Left renal cortex interstitium (tissue), 4 donors: ENCODE measurements at places on chromosomes 5 and 9. TPM values are rescaled to one million over a fixed set of nuclear protein-coding genes. Genes with fewer than 3 reads are reported as not detected.

GRCh38 chr5:3742750-3743149 lies 147.1 kb downstream of the IRX1 start:
- DNase-seq = no peak

- peak; percentile 31 for DNase-seq
Measured at GRCh38 chr9:32783168-32783891, at the start of gene TMEM215. TMEM215 (plus strand) TSS chr9:32783540; CDS start chr9:32784184, 644 bp downstream.

DNA sequence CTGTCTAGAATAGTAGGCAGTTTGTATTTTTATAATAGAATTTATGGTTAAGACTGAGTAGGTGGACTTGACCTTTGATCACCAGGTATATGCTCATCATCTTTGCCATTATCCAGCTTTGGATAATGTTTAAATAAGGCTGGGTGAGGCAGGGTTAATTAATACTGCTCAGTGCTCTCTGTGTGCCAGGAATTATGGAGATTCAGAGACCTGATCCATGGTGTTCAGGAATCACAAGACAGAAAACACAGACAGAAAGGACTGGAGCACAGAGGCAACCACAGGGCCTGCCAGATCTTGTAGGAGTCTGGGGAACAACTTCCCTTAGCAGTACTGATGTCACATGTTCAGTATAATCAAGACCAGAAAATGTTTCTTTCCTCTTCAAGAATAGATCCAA lies 186.3 kb upstream of the ADCY2 start:
- DNase-seq = no peak

GRCh38 chr5:74131250-74131649 lies 505.3 kb downstream of the ARHGEF28 start:
- DNase-seq = no peak

- DNase-seq = no peak
Measured at GRCh38 chr5:154521756-154522155, 43.7 kb upstream of the HAND1 start.

DNA sequence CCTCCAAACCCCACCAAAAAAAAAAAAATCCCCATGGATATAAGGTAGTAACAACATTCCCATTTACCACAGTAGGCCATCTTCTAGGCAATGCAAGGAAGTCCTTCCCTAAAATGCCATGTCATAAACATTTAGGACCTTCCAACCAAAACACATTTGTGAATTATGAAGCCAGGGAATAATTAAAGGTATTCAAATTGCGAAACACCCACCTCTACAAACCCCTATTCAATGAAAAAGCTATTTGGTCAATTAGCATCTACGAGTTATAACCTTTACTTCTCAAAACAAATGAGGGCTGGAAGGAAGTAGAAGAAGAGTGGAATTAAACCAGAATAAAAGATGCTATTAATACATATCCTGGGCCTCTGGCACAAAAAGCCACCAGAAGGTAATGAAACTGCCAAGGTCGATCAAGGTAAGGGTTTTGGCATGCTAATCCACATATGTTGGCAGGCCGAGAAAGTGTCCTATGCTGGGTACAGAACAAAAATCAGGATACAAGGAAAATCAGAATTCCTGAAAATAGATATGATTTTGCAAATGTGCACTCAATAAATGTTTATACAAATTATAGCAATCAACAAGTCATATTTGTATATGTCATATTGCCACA lies 47.7 kb downstream of the MTMR12 start:
- DNase-seq = no peak

- DNase-seq = no peak
Measured at GRCh38 chr5:142405023-142405422, 80.2 kb upstream of the SPRY4 start.

- no peak for DNase-seq
Measured at GRCh38 chr9:74570879-74571512, 73.9 kb downstream of the RORB start.

- DNase-seq = no peak
Measured at GRCh38 chr9:111572950-111573604, 26.4 kb downstream of the PTGR1 start.

- DNase-seq = no peak
Measured at GRCh38 chr5:68252673-68253623, 37.4 kb downstream of the PIK3R1 start.

DNA sequence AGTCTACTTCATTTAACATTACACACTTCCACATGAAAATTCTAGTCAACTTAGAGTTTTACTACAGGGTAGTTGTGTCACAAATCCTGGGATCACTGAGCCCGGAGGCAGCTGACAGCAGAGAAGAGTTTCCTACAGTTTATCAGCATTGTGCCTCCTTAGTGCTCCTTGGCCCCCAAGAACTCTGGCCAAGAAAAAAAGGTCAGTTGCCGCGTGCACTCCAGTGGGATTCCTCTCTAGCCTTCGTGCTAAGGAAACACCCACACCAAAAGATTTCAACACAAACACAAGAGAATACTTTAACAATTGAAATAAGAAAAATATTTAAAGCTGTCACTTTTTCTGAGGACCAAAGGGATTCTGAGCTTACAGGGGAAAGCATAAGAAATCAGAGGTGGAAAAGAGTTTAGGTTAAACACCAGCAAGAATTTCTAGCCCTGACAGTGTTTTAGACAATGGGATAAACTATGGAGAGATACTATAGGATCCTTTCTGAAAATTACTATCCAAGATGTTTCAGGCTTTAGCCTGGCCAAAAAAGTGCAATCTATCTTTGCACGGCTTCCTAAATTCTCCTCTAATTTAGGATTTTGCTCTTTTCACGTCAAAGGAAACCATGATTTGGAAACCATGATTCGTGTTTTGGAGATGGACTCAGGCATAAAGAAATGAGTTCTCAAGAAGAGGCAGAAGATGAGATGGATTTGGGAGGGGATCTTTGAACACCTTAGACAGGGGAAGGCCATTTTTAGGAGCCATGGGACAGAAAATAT lies 606.8 kb downstream of the RAB3C start:
- no peak for DNase-seq

- DNase-seq = no peak
Measured at GRCh38 chr5:139295346-139296057, 2.0 kb downstream of the MATR3 start.

DNA sequence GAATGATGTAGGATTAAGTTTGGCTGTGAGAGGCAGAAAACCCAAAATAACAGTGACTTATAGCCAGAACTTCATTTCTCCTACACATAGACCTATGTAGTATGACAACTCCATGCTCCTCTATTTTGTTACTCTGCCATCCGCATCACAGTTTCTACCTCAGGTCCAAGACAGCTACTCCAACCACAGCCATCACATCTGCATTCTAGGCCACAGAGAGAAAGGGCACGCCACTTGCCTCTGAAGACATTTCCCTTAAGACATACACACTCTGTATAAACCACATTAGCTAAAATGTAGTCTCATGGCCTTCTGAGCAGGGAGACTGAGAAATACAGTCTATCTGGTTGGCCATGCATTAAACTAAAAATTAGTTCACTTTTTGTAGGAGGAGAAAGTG lies 10.0 kb downstream of the SPINK4 start:
- no peak for DNase-seq

- DNase-seq = no peak
Measured at GRCh38 chr9:71279151-71279739, 157.8 kb upstream of the TRPM3 start.

C9 gene
- 0.37 TPM for polyA plus RNA-seq

DMRT2 gene
- polyA plus RNA-seq = 3.3 TPM

NFIB gene
- polyA plus RNA-seq = 18.3 TPM

GABRA1 gene
- polyA plus RNA-seq = not detected

IL17B gene
- polyA plus RNA-seq = 1.4 TPM

C9orf153 gene
- polyA plus RNA-seq = 0.26 TPM
